ENCODE measurements at places on chromosomes 6 and 20. TPM values are rescaled to one million over a fixed set of nuclear protein-coding genes. Genes with fewer than 3 reads are reported as not detected.

The DZANK1 gene
- 3.7 TPM for total RNA-seq

DNA sequence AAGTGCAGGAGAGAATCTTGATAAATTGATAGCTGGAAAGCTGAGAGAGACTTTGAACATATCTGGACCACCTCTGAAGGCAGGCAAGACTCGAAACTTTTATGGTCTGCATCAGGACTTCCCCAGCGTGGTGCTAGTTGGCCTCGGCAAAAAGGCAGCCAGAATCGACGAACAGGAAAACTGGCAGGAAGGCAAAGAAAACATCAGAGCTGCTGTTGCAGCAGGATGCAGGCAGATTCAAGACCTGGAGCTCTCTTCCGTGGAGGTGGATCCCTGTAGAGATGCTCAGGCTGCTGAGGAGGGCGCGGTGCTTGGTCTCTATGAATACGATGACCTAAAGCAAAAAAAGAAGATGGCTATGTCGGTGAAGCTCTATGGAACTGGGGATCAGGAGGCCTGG is 4.6 kb upstream of the CDKN1A start:
- no peak overlapping the region for H3K4me3 ChIP-seq
- no peak overlapping the region for H3K27ac ChIP-seq
- no peak for DNase-seq
- H3K27me3 ChIP-seq, result no peaks in the 10 kb centered on the region

- H3K36me3 ChIP-seq, result no peaks in the 10 kb centered on the region
- no peak overlapping the region for H3K27ac ChIP-seq
- H3K4me3 ChIP-seq, result no peak overlapping the region
- no peaks in the 10 kb centered on the region for H3K27me3 ChIP-seq
- no peak for DNase-seq
- no peaks in the 10 kb centered on the region for H3K4me1 ChIP-seq
Measured at GRCh38 chr6:125741336-125741735, 8.1 kb upstream of the HEY2 start.

DNA sequence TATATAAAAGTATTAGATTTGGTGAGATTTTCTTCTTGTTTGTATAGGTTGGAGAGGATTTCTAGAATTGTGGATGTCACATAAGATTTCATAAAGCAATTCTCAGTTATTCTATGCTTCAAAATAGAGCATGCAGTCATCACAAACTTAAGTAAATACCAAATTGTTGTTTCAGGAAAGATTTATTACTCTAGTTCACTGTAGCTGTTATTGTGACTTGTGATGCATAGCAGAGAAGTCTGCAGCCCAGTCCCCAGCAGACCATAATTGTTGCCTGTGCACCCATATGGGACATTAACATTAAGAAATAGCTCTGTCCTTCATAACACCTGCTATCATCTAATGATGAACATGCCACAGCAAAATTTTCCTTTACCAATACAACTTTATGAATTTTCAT is 228.0 kb upstream of the FAM83B start:
- H3K36me3 ChIP-seq, result no peaks in the 10 kb centered on the region
- H3K27me3 ChIP-seq, result no peaks in the 10 kb centered on the region
- no peaks in the 10 kb centered on the region for H3K4me1 ChIP-seq
- no peak for DNase-seq
- no peak overlapping the region for H3K27ac ChIP-seq

The NNAT gene
- total RNA-seq, result 1.5 TPM

The SNAP91 gene
- total RNA-seq, result not detected

The CLPSL2 gene
- total RNA-seq, result not detected

GRCh38 chr6:73107016-73107415 is 118.3 kb downstream of the KHDC1L start:
- DNase-seq, result no peak
- no peaks in the 10 kb centered on the region for H3K27me3 ChIP-seq
- H3K4me3 ChIP-seq, result no peak overlapping the region
- no peak overlapping the region for H3K27ac ChIP-seq

The ARMH2 gene
- not detected for total RNA-seq

DNA sequence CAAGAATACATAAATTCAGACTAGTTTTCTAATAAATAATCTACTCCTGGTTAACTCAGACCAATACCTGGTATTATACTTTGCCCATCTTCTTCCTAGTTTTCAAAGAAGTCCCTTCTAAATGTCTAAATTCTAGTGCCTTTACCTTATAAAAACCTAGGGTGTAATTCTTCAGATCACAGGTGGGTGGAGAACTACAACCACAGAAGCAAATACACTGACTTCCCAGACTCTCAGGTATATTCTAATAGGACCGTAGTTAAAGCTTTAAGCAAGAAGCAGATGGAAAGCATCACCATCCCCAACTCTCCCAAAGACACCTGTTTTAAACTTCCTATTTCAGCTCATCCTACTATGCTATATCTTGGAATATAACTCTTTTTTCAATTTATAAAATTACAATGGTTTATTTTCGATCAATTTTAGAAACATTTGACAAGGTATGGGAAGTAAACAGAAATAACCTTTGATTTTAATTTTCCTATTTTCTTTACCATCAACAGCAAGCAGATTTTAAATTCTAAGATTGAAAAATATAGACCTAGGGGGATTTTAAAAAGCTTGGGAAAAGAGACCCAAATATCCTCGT is 15.8 kb downstream of the MAN1A1 start:
- H3K4me3 ChIP-seq, result no peak overlapping the region
- no peaks in the 10 kb centered on the region for H3K27me3 ChIP-seq
- H3K27ac ChIP-seq, result no peak overlapping the region
- H3K36me3 ChIP-seq, result no peaks in the 10 kb centered on the region
- no peak for DNase-seq
- no peaks in the 10 kb centered on the region for H3K4me1 ChIP-seq

DNA sequence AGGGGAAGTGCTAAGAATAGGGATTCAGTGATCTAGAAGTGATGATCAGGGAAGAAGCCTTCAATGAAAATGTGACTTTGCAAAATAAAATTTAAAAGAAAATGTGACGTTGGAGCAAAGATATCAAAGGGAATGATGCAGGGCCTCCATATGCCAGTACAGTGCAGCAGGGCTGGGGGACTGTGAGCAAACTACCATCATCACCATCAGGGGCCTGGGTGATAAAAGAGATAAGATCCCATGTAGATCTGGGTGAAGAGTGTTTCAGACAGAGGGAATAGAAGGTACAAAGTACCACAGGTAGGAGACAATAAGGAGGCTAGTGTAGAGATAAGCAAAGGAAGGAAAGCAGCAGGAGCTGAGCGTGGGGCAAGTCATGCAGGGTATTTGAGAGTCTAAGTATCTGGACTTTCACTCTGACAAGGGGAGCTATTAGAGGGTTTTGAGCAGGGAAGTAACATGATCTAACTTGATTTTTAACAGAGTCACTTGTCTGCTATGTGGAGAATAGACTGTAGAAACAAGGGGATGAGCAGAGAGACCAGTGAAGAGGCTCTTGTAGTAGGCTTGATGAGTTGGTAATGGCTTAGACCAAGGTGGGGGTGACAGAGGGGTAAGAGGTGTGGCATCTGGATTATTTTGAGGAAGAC is 295.6 kb downstream of the ZFAND3 start:
- no peaks in the 10 kb centered on the region for H3K36me3 ChIP-seq
- no peak for DNase-seq
- H3K4me1 ChIP-seq, result no peaks in the 10 kb centered on the region
- no peak overlapping the region for H3K27ac ChIP-seq
- H3K4me3 ChIP-seq, result no peak overlapping the region

DNA sequence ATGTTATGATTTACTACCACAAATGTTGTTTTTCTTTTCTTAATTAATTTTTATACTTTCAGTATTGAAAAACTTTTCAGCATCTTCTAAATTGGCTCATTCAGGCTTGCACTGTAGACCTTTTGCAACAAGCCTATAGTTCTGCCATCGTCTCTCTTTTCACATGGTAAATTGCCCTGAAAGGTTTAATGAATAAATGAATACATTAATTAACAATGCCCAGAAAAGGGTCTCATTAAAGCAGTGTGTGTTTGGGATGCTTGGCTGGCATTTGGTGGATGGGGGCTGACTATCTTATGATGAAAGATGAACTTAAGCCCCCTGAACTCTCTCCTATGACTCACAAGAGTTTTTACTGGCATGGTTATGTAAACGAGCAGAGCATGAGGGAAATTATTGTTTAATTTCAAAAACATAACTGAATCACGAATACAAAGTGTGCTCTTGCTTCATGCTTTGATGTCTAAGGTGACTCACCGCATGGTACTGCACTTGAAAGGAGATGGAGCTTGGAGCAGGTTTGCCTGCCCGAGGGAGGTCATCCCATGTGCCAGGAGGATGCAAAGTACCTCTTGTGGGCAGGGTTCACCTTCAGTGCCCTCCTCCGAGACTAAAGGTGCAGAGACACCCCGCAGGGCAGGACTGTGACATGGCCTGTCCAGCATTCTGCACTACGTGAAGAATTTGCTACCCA is 13.8 kb upstream of the PCK1 start:
- no peaks in the 10 kb centered on the region for H3K27me3 ChIP-seq
- H3K36me3 ChIP-seq, result no peaks in the 10 kb centered on the region
- H3K4me1 ChIP-seq, result no peaks in the 10 kb centered on the region
- DNase-seq, result no peak

The ANGPT4 gene
- total RNA-seq, result 8.8 TPM

- no peaks in the 10 kb centered on the region for H3K36me3 ChIP-seq
- peak; percentile 16 for DNase-seq
- H3K27ac ChIP-seq, result peak overlapping the region; percentile 76
- H3K4me3 ChIP-seq, result peak overlapping the region; percentile 97
- H3K27me3 ChIP-seq, result no peaks in the 10 kb centered on the region
Measured at GRCh38 chr6:107458672-107459282, 587 bp downstream of the PDSS2 start.

DNA sequence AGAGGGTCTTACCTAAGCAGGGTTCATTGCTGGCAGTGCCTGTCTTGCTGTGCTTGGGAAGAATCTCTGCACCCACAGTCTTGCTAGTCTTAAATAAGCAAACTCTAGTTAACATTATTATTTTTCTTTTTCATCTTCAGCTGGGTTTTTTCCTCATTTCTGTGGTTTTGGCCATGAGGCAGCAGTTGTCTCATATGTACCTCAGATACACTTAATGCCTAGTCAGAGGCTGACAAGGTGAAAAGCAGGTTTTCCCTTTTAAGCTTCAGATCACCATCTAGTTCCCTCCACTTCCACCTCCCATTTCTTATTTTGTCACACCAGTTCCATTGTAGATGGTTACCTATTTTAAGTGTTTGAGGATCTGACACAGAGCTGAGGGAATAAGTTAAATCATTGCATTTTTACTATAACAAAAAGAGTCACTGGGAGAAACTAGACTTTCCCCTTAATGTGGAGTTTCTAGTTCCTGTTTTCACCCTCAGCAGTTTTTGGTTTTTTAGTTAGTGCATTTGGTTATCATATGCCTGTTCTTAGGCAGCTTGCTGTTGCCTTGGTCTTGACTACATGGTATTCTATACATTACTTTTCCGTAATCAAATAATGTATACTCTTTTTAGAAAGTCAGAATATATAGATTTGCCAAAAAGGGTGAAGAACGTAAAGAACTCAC is 46.0 kb downstream of the AFDN start:
- no peaks in the 10 kb centered on the region for H3K27me3 ChIP-seq
- H3K27ac ChIP-seq, result no peak overlapping the region
- DNase-seq, result no peak
- H3K36me3 ChIP-seq, result no peaks in the 10 kb centered on the region
- H3K4me3 ChIP-seq, result no peak overlapping the region
- H3K4me1 ChIP-seq, result no peaks in the 10 kb centered on the region

- H3K27me3 ChIP-seq, result no peaks in the 10 kb centered on the region
- H3K27ac ChIP-seq, result no peak overlapping the region
- H3K4me3 ChIP-seq, result no peak overlapping the region
- H3K36me3 ChIP-seq, result no peaks in the 10 kb centered on the region
- no peak for DNase-seq
Measured at GRCh38 chr6:144769142-144769541, 484.0 kb downstream of the UTRN start.

- H3K27ac ChIP-seq, result no peak overlapping the region
- H3K36me3 ChIP-seq, result no peaks in the 10 kb centered on the region
- H3K4me3 ChIP-seq, result no peak overlapping the region
- no peaks in the 10 kb centered on the region for H3K27me3 ChIP-seq
- no peaks in the 10 kb centered on the region for H3K4me1 ChIP-seq
Measured at GRCh38 chr6:45608252-45608913, 230.6 kb upstream of the SUPT3H start.

DNA sequence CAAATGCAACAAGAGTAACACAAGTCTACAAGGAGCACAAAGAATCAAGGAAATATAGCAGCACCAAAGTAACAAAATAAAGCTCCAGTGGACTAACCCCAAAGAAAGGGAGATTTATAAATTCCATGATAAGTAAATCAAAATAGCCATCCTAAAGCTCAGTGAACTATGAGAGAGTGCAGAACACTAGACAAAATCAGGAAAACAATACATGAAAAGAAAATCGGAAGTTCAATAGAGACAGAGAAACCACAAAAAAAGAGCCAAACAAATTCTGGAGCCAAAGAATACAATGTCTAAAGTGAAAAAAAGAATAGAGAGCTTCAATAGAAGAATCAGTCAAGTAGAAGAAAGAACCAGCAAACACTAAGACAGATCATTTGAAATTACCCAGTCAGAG is 247.3 kb upstream of the TENT5A start:
- no peak overlapping the region for H3K4me3 ChIP-seq
- H3K27ac ChIP-seq, result no peak overlapping the region
- no peaks in the 10 kb centered on the region for H3K36me3 ChIP-seq
- no peaks in the 10 kb centered on the region for H3K4me1 ChIP-seq
- H3K27me3 ChIP-seq, result no peaks in the 10 kb centered on the region
- DNase-seq, result no peak

GRCh38 chr6:14661691-14662090 is 544.1 kb downstream of the CD83 start:
- H3K4me3 ChIP-seq, result no peak overlapping the region
- no peak overlapping the region for H3K27ac ChIP-seq
- no peaks in the 10 kb centered on the region for H3K36me3 ChIP-seq
- no peaks in the 10 kb centered on the region for H3K4me1 ChIP-seq
- no peak for DNase-seq
- H3K27me3 ChIP-seq, result no peaks in the 10 kb centered on the region

- no peak for DNase-seq
- no peak overlapping the region for H3K4me3 ChIP-seq
- H3K4me1 ChIP-seq, result no peaks in the 10 kb centered on the region
- H3K27ac ChIP-seq, result no peak overlapping the region
- no peaks in the 10 kb centered on the region for H3K27me3 ChIP-seq
Measured at GRCh38 chr6:165837948-165838745, 175.1 kb upstream of the PDE10A start.

The PRDM1 gene
- total RNA-seq, result 1.0 TPM

GRCh38 chr6:21133901-21134300 is 459.6 kb upstream of the SOX4 start:
- H3K4me1 ChIP-seq, result peaks cover 2% of the 10 kb centered on the region
- H3K27ac ChIP-seq, result no peak overlapping the region
- no peaks in the 10 kb centered on the region for H3K36me3 ChIP-seq
- no peaks in the 10 kb centered on the region for H3K27me3 ChIP-seq
- DNase-seq, result no peak

The IL17A gene
- total RNA-seq, result not detected

GRCh38 chr6:151448623-151449022 is 3.3 kb downstream of the RMND1 start:
- no peak overlapping the region for H3K27ac ChIP-seq
- peaks cover 6% of the 10 kb centered on the region for H3K4me1 ChIP-seq
- no peaks in the 10 kb centered on the region for H3K27me3 ChIP-seq
- DNase-seq, result no peak
- no peak overlapping the region for H3K4me3 ChIP-seq
